ENCODE measurements at places on chromosomes 2 and 18.

DNA sequence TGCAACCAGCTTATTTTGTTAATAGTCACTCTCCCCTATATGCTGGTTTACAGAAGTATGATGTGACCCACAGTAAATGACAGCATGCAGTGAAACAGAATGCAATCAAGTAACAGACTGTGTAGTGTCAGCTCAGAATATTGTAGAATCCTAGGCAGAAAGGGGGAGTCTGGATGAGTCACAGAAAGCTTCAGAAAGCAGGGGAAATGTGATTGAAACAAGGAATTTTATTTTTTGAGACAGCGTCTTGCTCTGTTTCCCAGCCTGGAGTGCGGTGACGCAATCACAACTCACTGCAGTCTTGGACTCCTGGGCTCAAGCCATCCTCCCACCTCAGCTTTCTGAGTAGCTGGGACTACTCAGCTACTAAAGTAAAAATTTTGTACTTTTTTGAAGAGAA lies 219.9 kb upstream of the FBXO11 start:
- no peak for DNase-seq

DNA sequence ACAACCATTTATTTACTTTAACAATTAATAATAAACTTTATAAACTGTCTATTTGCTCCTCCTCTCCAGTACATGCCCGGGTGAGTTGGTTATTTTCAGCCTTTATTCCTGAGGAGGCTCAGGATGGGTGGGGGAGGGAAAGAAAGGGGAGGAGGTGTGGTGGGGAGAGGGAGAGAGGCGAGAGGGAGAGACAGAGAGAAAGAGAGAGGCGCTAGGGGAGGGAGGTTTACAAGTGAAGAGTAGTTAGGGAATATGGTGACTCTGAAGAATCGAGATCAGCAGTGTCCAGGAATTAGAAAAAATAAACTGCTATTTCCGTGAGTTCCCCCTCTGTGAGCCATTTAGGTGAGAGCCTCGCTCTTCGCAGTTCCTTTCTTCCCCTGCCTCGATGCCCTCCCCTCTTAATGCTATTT lies 138.9 kb downstream of the MEIS1 start:
- DNase-seq: no peak

DNA sequence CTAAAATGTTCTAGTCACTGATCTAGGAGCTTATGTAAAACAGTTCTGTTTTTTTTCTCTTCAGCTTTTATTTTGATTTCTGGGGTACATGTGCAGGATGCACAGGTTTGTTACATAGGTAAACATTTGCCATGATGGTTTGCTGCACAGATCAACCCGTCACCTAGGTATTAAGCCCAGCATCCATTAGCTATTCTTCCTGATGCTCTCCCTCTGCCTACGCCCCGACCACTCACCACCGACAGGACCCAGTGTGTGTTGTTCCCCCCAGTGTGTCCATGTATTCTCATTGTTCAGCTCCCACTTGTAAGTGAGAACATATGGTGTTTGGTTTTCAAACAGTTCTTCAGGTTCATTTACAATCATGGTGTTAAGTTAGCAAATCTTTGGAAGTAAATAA lies 84.8 kb upstream of the PROKR1 start:
- DNase-seq: no peak

DNA sequence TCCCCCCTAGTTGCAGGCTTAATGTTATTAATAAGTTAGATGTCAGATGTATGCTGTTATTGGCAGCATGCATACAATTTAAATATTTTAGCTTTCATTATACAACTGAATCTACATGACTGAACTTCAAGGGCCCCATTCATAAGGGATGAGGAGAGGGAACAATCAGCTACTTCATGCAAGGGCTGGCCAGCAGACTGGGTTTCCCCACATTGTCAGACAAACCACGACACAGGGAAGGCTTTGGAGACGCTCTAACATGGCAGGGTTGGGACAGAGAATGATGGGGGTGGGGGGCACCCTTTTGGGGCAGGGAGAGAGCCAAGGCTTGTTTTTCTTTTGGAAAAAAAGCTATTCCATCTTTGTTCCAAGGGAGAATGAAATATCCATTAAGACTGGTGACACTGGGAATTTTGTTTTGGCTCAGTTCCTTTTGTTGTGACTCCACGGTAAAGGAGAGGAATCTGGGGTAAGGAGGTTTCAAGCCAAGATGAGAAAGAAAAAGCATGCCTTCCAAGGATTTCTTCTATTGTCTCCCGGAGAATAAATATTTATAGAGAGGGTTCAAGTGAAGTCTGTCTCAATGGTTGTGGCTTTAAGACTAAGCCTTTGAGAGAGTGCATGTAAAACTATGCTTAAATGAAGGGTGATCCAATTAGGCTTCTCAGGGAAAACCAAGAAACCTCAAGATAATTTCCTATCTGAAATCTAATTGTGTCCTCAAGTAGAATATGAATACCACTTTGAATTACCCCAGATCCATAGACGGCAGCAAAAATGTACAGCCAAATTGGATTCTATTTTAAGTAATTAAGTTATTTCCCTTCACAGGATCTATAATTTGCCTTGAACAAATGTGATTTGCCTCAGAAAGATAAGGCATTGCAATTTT lies 5.4 kb downstream of the CXCR4 start:
- no peak for DNase-seq

- DNase-seq: peak; percentile 26
Measured at GRCh38 chr2:69798290-69798908, 31.1 kb upstream of the GMCL1 start.

GRCh38 chr2:127177617-127178263 lies 42.4 kb downstream of the CYP27C1 start:
- no peak for DNase-seq

- DNase-seq: no peak
Measured at GRCh38 chr2:5978131-5978751, 286.1 kb downstream of the SOX11 start.

DNA sequence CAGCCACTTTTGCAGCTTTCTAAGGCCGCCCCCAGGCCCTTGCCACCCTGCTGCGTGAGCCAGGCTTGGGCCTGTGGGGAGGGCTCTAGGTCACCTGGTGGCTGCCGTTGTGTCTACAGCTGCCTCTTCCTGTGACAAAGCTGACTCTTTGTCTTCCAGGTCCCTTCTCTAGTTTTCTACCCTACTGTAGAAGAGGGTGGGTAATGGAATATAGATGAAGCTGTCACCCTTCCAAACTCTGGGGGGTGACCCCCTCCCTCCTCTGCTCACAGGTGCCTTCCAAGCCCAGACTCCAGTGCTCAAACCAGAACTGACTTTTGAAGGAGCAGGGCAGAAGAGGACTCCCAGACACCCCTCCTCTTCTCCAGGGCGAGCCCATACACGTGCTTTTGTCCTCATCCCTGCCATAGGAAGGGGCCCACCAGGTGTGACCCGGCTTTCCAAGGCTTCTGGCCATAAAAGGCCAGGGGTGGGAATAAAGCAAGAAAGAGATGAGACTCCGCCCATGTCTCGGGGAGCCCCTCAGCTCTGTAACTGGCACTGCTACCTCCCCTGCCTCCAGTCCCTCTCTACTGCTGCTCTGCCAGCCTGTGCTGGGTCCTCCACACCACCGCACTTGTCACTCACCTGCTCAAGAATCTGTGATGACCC lies 17.9 kb upstream of the SDC1 start:
- no peak for DNase-seq

All from fibroblast of skin of left quadriceps (primary cell).